ENCODE measurements at places on chromosomes 2 and 18.

DNA sequence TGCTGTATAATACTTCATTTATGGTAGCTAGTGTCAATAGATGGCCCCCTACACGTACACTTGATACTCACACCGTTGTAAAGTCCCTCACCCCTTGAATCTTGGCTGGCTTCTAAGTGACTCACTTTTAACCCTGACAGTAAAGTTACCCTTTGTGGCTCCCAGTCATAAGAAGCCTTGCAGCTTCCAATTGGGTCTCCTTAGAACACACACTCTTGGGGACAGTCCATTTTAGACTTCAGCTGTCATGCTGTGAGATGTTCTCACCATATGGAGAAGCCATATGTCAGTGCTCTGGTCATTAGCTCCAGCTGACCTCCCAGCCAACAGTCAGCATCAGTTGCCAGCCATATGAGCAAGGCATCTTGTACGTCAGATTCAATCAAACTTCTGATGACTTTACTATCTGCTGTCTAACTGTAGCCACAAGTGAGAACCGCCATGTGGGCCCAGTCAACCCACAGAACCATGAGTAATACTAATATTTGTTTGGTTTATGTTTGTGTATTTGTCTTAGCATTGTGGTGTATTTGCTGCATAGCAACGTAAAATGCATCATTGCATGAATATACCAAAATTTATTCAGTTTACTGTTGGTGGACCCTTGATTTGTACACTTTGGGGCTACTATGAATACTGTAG lies 68.3 kb downstream of the PTPN4 start:
- DNase-seq = no peak

GRCh38 chr18:53402670-53403069 lies 821.8 kb downstream of the MBD2 start:
- no peak for DNase-seq

- DNase-seq = no peak
These were observed 42.9 kb downstream of the PLA2R1 start for GRCh38 chr2:160019374-160020090.

DNA sequence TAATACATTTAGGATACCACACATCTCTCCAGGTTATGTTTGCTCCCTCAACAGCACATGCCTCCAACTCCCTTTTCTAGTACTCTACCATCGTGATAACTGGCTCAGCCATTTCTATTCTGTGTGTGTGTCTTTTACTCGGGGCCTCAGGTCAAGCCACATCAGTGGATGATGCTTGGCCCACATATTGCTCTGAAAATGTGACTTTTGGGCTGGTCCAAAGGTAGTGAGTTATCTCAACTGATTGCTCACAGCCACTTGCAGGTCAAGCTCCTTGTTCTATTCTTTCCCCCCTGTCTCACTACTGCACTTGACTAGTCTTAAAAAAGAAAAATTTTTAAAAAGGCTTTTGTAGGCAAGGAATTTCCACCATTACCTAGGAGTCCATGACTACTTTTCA lies 5.5 kb downstream of the DSG4 start:
- no peak for DNase-seq

DNA sequence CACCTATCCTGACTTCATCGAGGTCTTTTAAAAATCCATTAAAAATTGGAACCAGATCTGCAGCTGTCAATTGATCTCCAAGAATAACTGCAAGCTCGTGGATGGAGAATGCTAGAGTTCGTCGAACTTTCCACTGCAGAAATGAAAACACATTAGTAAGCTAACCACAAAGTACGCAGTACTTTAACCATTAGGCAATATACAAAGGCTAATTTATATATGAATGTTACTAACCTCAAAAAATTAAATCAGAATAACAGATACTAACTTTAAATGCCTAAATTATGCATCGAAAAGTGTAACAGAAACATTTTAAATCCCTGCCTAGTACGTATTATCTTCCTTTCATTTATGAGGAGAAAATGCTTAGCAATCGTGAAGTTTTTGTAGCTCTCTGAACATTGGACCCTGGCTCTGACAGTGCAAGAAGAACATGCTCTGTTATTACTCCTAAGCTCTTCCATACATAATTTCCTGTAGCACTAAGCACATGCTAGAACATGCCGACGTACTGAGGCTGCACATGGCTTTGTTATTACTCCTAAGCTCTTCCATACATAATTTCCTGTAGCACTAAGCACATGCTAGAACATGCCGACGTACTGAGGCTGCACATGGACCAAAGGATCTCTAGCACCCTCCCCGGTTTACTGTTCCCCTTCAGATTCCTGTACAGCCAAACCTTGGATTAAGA lies 57.0 kb downstream of the PPP4R1 start:
- no peak for DNase-seq

GRCh38 chr2:118124288-118124891 lies 36.1 kb downstream of the INSIG2 start:
- DNase-seq = no peak

DNA sequence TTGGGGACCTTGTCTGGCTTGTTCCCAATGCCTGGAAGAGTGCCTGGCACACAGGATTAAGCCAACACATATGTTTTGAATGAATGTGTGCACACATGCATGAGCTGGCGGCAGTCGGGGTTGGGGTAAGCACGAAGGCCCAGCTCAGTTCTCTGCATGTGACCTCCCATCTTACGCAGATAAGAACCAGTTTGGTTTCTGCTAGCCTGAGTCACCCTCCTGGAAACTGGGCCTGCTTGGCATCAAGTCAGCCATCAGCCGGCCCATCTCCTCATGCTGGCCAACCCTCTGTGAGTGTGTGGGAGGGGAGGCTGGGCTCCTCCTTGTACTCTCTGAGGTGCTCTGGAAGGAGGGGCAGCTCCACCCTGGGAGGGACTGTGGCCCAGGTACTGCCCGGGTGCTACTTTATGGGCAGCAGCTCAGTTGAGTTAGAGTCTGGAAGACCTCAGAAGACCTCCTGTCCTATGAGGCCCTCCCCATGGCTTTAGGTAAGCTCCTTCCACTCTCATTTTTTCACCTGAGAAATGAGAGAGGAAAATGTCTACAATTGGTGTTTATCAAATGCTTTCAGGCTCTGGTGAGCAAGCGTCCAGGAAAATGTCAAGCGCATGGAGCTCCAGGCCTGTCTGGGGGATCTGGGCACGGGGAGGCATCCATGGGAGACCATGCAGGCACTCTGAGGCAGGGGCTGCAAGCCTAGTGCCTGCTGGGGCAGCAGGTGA lies 9.7 kb upstream of the IL1RN start:
- peak; percentile 58 for DNase-seq

DNA sequence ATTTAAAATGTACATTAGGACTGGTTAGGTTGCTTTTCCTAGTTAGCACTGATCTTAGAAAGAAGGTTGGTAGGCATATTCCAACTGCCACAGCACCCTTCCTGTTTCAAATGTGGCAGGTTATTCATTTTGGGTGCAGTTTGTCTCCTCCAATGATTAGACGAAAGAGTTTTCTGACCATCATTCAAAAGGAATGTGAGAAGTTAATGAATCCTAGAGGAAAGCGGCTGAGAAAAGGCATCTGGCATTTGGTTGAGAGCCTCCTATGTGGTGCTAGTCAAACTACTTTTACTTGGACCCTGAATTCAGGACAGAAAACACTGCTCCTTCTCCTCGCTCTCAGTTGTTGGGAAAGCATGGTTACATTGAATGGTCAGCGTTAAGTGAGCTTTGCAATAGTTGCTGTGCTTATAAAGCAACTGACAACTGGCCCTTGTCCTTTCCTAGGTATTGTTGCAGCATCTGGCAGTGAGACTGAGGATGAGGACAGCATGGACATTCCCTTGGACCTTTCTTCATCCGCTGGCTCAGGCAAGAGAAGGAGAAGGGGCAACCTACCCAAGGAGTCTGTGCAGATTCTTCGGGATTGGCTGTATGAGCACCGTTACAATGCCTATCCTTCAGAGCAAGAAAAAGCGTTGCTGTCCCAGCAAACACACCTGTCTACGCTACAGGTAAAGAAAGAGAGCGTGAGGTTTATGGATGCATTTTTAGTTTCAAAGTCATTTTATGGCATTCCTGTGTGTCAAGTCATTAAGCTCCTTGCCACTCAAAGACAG lies 6.1 kb downstream of the TGIF1 start:
- DNase-seq = no peak

- DNase-seq = no peak
These were observed 46.9 kb downstream of the TMEM17 start for GRCh38 chr2:62459106-62459505.

- DNase-seq = no peak
These were observed 42.6 kb downstream of the CMPK2 start for GRCh38 chr2:6823111-6823510.

DNA sequence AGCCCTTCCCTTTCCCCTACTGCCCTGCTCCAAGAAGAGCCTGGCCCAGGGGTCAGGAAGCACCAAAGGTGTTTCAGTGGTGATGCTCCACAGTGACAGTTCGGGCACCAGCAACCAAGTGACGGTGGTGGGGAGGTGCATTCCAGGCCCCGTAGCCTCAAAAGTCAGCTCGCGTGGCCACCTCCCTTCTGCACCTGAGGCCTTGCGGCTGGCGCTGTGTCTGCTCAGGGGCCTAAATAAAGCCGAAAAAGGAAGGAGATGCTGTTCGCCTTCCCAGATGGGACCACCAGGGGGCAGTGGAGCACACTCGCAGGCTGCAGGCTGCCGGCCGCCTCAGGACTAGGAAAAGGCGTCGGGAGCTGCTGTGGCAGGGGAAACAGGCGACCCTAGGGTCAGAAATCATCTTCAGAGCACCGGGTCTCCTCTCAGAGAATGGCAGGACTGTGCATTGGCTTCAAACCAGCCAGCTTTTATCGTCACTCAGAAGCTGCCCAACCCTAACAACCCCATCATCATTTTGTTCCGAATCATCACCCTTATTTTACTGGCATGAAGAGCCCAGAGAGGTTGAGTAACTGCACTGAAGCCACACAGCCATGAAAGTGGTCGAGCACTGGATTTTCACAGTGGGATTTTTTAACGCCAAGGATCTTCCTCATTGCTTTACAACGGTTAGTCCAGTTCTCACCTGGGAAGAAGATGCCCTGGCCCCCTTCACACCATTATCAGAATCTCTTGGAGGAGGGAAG lies 213.0 kb upstream of the CELF4 start:
- DNase-seq = no peak

DNA sequence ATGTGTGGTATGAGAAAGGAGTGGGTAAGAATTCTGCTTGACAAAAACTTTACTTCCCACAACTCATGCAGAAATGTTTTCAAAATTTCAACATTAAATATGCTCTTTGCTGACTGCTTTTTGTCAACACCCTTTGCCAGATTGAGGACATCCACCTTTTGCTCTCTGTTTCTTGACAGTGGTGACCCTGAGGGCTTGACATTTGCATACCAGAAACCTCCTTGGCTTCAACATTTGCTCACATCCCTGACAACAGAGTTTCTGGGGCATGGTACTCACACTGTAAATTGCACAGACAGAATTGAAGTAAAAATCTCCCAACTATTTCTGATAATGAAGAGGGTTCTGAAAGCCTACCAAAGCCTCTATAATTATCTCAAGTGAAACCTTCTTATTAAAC lies 95.7 kb downstream of the RND3 start:
- DNase-seq = no peak

GRCh38 chr18:1252534-1252933 lies 347.9 kb downstream of the ADCYAP1 start:
- no peak for DNase-seq

DNA sequence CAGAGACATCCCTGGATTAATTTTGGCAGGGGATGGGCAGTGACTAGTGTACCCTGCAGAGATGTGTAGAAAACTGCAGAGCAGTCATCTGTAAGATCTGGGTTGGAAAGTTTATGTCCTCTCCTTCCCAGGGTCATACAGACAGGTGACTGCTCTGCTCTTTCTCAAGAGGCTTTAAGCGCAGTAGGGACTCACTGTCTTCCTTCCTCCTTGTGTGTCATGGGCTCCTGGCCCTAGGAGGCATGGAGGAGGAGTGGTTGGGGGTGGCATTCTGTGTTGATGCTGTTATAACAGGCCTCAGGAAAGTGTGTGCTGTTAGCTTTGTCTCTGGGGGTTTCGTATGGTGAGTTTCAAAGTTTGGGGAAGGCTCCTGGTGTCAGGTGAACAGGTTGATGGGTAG lies 130.5 kb upstream of the MGAT5 start:
- DNase-seq = no peak

GRCh38 chr2:31318361-31319336 lies 84.7 kb downstream of the EHD3 start:
- peak; percentile 72 for DNase-seq

- DNase-seq = no peak
These were observed 71.1 kb upstream of the TFCP2L1 start for GRCh38 chr2:121356058-121356640.

DNA sequence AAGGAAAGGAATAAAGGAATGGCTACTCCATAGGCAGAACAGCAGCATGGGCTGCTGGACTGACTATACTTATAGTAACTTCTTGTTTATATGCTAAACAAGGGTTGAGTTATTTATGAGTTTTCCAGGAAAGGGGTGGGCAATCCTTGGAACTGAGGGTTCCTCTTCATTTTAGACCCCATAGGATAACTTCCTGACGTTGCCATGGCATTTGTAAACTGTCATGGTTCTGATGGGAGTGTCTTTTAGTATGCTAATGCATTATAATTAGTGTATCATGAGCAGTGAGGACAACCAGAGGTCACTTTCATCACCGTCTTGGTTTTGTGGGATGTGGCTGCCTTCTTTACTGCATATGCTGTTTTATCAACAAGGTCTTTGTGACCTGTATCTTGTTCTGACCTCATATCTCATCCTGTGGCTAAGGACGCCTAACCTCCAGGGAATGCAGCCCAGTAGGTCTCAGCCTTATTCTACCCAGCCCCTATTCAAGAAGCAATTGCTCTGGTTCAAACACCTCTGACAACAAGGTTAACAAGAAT lies 98.6 kb upstream of the CABLES1 start:
- DNase-seq = no peak
